ENCODE measurements at places on chromosomes 6 and 20.

- no peak for DNase-seq
Observed at GRCh38 chr20:4797275-4797674, 75.6 kb downstream of the PRND start.

GRCh38 chr6:77318256-77318655 lies 145.0 kb downstream of the HTR1B start:
- no peak for DNase-seq

GRCh38 chr6:16109659-16110305 lies 19.1 kb upstream of the MYLIP start:
- no peak for DNase-seq

DNA sequence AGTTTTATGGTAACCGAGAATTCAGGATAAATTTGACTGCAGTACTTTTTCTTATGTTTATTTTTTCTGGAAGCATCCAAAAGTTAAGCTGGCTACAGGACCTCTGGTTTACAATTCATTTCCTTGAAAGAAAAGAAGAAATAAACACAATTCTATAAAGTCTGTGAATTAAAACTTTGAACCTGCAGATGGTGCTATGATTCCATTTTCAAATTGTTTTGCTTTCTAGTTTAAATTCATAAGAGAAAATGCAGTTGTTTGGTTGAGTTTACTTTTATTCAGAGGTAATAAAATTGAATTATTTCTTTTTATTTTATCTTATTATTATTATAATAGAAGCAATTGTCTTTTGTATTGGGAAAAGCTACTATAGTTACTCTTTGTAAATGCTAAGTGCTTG lies 1.8 kb upstream of the VIP start:
- no peak for DNase-seq

DNA sequence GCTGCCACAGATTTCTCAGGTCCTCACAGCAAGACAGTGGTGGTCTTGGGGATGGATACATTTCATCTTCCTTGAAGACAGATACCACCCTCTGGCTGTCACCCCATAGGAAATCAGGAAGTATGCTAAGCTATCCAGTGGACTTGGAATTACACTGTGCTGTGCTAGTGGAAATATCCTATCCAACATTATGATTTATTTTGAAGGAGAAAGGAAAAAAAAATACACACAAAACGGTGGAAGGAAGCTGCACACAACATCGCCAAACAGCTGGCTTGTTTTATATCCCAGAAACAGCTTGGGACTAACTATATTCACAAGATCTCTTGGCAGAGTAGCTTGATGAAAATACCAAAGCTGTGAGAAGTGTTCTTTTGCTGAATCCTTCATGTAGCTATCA lies 257.6 kb downstream of the LAMA2 start:
- no peak for DNase-seq

- DNase-seq: no peak
Observed at GRCh38 chr6:48917233-48917632, 545.8 kb downstream of the MMUT start.

- DNase-seq: no peak
Observed at GRCh38 chr6:117506907-117507306, 24.4 kb downstream of the DCBLD1 start.

Measured in stimulated activated CD8-positive, alpha-beta memory T cell treated with anti-CD3 and anti-CD28 coated beads, Interleukin-4, amount 100 ng/mL, for 1 hour (primary cell).